RCC 7860 (cell line): ENCODE measurements at places on chromosomes 11 and 22.
A peak's percentile ranks its signal among the peaks of the same experiment; 100 is the strongest.

DNA sequence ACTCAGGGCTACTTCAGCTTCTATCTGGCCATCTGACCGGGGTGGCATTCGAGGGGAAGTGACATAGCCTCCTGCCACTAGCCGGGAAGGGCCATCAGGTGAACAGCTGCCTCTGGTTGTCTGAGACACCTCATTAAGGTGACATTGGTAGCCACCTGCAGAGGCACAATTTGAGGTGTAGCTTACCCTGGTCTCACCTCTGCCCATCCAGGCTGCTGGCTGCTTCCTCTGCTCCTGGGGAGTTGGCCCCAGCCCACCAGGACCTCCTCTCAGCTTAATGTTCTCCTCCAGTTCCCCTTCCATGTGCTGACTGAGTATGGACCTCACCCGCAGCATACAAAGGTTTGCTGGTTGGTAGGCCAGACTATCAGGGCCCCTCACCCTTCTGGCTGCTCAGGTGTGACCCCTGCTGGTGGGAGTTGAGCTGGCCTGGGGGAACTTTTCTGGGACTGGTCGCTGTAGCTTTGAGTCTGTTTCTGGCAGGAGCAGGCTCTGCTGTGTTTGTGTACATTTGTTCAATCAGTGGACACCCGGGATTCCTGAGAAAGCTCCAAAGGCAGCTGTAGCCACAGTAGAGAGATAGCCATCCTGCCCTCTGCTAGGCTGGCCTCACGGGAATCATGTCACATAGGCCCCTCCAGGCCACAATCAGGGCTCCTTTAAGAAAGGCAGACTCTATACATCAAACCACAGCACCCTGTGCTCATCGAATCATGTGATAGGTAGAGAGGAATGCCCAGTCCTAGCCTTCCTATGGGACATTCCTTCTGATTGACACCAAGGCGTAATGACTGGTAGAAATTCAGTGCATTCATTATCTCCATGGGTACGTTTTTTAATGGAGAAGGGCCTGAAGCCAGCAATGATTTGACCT, 295.1 kb upstream of the PLET1 start:
- DNase-seq = no peak

DNA sequence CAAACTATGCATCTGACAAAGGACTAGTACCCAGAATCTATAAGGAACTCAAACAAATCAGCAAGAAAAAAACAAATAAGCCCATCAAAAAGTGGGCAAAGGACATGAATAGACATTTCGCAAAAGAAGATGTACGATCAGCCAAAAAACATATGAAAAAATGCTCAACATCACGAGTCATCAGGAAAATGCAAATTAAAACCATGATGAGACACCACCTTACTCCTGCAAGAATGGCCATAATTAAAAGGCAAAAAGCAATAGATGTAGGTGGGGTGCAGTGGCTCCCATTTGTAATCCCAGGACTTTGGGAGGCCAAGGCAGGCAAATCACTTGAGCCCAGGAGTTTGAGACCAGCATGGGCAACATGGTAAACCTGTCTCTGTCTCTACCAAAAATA, 10.4 kb upstream of the OR10V1 start:
- no peak for DNase-seq

DNA sequence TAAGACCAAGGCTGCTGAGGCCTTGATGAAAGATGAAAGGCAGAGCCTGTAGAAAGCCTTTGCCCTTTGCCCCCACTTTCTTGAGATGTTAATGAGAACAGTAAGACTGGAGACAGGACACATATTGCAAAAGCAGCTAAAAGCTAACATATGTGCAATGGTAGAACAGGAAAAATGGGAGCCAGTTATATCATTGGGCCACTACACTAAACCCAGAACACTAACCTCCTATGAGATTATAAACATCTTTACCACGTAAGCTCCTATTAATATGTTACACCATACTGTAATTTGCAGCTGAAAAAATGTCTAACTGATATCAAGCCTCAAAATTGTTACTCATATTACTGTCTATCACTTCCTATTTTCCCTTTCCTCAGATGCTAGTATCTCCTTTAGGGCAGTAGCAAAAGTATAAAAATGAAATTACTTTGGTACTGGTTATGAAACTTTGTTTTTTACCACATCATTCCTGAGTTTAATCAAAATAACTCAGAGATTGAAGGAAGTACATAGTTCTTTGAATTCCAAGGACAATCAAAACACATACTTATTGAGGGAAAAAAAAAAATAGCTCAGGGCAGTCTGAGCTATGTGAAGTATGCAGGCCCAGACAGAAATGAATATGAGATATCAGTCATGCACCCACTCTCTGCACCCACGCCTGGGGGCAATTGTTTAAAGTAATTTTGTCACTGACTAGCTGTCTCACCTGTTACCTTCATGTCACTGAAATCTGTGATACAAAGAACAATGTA, 9.1 kb downstream of the HPS5 start:
- no peak for DNase-seq

- DNase-seq = no peak
These were observed 13.2 kb downstream of the CARS1 start for GRCh38 chr11:3044004-3044403.

- no peak for DNase-seq
These were observed 26.0 kb upstream of the HORMAD2 start for GRCh38 chr22:30054067-30054763.

DNA sequence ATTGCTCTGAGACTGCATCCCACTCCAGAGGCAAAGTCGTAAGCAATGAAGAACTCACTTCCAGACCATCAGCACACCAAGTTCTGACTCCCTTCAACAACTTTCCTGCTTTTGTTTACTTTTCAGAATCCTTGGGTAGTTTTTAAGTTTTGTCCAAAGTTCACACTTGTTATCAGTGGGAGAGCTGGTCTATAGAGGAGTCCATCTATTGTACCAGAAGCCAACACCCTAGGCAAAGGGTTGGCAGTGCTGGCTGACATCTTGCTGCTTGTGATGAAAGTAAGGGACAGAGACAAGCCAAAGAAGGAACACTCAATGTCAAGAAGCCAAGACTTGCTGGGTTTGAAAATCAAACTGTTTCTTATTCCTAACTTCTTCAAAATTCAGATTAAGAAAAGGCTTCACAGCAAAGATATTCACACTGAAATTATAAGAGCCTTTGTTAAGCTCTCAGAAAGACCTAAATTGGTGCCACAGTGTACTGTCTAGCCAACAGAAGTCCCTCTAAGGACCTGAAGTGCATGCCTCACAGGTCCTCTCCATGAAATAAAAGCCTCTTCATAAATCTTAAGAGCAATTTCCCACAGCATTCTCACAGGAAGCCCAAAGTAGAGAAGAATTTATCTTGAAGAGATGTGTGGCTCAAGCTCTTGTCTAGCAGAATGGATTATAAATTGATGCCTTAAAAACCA, 21.5 kb upstream of the LINC01488 start:
- DNase-seq = no peak

DNA sequence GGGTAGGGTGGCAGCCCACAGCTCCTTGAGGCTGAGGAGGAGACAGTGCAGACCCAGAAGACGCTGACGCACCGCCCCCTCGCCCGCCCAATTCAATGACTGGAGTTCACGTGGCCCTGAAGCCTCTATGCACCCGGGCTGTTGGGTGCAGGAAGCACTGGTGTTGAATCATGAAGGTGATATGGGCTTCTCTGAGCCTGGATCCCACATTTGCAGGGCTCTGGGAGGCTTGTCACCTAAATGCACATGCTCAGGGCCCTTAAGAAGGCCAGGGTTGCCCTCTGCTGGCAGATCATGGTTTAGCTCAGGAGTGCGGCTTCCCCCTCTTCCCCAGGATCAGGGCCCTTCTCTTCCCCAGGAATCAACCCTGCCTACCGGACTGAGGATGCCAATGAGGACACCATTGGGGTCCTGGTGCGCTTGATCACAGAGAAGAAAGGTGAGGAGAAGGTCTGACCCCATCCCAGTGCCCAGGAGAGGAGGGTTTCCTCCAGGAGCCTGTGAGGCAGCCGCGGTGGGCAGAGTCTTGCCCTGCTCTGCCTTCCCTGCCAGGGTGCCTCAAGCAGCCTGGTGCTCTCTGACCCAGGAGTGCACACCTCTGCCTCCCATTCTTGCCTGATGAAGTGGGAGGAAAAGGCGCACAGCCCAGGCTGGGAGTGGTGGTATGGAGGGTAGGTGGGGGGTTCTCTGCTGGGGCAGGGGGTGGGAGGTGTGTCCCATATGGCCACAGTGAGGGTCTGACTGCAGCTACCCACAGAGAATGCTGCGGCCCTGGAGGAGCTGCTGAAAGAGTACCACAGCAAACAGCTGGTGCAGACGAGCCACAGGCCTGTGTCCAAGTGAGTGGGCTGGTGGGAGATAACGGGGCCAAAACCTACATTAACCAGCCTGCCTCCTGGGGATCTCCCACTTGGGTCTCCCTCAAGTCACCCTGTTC, 17.5 kb downstream of the RELT start:
- peak; percentile 42 for DNase-seq

GRCh38 chr11:34855754-34856095, 60.5 kb downstream of the APIP start:
- DNase-seq = no peak

DNA sequence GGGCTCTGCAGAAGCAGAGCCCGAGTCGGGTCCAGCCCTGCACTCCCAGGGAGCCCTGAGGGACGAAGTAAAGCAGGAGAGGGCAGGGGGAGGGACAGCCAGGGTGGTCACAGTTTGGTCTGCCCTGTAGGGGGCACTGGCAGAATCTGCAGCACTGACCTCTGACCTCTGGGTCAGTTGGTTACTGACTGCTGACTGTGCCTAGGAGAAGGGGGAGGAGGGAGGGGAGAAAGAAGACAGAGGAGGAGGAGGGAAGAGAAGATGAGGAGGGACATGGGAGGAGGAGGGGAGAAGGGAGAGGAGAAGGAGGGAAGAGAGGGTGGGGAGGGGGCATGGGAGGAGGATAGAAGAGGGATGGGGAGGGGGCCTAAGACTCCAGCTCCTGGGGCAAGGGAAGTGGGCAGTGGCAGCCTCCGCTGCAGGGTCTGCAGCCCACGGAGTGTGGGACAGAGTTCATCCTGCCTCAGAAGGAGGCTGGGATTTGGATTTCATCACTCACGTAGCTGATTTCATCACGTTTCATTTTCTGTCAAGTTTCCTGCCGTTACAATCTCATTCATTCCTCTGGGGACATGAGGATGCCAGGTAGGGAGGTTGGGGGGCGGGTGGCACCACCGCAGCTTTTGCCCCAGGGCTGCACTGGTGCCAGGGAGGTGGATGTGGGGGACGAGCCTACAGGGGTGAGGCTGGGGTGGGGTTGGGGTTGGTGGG, 55.2 kb downstream of the FLRT1 start:
- DNase-seq = peak; percentile 3

DNA sequence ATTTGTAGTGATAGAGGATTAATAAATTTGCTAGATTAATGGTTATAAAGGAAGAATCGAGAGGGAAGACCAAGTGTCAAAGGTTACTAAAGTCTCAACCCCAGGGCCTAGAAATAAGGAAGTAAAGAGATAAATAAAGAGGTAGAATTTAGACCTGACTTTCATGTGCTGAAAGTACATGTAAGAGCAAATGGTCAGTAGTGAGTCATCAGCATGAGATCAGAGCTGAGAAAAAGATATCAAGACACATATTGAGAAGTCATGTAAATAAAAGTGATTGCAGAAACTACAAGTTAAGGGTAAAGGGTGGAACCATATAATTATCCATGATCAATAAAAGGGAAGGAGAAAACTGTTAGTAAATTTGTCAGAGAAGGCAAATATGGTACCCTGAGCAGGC, 1.4 kb upstream of the OR8B8 start:
- DNase-seq = no peak

DNA sequence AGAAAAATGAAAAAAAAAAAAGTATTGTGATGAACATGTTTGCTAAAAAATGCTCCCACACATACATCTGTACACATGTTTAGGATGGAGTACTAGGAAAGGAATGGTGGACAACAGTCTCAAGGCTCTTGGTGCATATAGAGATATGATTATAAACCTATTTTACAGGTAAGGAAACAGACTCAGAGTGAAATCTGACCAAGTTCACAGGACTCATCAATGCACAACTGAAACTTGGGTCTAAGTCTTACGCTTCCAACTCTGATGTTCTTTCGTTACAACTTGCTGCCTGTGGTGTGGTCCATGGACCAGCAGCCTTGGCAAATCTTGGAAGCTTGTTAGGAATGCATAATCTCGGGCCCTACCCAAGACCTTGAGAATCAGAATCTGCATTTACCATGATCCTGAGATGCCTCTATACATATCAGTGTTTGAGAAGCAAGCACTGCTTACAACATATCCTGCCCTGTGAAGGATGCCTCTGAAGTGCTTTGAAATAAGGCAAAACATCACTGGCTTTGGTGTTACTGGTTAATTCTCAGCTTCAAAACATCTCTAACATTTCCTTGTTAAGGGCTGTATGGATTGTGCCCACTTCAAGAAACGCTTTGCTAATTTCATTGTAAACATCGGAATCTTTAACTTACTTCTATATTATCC, 39.9 kb upstream of the NUP160 start:
- no peak for DNase-seq

- no peak for DNase-seq
These were observed 6.1 kb upstream of the WBP2NL start for GRCh38 chr22:41992496-41992895.

DNA sequence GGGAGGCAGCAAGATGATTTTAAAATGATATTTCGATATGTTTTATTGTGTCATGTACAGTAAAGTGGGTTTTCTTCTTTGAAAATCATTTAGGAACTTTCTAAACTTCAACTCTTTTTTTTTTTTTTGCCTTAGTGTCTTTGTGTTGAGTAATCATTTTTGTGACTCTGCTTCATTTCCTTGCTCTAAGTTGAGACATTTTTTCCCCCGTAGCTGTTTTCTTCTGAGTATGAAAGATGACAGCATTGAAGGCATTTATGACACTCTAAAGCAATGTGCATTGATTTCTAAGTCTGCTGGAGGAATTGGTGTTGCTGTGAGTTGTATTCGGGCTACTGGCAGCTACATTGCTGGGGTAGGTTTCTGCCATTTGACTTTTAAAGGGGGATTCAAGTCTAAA, 23.5 kb downstream of the RRM1 start:
- no peak for DNase-seq

DNA sequence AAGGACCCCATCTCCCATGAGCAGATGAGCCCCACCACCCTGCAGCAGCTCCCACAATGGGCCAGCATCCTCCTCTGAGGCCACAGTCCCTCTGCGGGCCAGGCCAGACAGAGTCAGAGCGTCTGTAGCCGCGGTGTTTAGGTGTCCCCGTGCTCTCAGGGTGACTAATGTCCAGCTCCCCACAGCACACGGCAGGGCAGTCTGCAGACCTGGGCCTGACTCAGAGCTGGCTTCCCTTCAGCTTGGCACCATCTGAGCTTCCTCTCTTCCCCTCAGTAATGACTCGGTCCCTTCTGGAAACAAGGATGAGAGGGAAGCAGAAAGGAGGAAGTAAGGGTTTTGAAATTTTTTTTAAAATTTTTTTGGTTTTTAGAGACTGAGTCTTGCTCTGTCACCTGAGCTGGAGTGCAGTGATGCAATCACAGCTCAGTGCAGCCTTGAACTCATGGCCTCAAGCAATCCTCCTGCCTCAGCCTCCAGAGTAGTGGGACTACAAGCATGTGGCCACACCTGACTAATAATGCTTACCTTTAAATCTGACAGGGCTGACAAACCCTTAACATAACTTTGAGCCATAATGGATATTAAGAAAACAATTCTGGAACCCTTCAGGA, 28.5 kb downstream of the LRRC74B start:
- peak; percentile 85 for DNase-seq

GRCh38 chr11:131760091-131761061, 390.0 kb downstream of the NTM start:
- DNase-seq = no peak

GRCh38 chr22:49437956-49438355, 389.7 kb downstream of the BRD1 start:
- no peak for DNase-seq
